ENCODE measurements at places on chromosomes 3 and 15.

GRCh38 chr15:59327942-59328341, 44.7 kb downstream of the MYO1E start:
- no peak for DNase-seq

DNA sequence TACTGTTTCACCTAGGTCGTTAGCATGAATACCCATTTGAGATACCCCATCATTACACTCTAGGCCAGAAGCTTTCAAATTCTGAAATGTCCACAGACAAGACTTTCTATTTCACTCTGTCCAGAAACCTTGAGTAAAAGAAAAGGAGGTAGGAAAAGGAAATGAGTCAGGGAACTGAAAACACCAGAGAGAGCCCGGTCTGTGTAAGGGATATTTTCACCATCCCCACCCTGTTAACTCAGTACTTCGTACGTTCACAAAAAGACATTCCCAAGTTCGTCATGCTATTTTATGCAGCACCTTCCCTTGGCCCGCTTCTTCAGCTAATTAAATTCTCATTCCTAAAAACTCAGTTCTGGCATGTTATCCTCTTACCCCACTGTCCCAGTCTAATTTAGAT, 89.4 kb upstream of the SOX2 start:
- no peak for DNase-seq

DNA sequence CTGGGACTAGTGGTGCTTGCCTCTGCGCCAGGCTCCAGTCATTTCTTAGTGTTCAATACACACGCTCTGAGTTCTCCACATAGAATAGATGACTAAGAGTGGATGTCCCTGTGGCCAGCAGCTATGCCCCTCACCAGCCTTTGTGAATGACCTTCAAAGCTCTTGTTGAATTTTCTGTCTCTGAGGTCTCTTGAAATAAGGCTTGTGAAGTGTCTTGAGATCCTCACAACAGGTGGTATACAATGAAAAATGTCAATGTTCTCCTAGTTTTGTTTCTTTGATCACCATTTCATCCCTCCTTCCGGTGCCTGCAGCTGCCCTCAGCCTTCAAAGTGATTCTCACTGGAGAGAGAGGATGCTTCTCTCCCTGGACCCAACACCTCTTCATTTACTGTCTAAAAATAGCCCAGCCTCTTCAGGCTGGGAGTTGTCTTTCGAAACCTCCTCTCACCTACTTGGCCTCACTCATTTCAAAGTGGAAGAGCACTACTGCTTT, 5.4 kb downstream of the MAPKBP1 start:
- no peak for DNase-seq

- no peak for DNase-seq
Observed at GRCh38 chr3:27046351-27046750, 322.8 kb downstream of the NEK10 start.

GRCh38 chr3:195219351-195220230, 51.4 kb downstream of the XXYLT1 start:
- no peak for DNase-seq

DNA sequence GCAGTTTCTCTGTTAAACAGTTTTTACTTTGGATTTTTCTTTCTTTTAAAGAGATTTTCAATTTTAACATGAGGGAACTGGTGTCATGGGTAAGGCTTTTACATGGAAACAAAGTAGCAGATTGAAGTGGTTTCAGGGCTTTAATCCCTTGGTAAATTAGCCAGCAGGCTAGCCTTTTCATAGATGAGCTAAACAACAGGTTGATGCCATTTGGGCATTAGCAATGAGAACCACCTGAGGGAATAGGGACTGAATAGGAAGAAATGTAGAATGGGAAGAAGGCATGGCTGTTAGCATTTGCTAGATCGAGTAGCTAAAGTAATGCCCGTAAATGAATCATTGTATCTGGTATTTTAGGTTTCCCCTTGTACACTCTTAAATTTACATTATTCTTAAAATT, 165.5 kb upstream of the MLF1 start:
- DNase-seq: no peak

DNA sequence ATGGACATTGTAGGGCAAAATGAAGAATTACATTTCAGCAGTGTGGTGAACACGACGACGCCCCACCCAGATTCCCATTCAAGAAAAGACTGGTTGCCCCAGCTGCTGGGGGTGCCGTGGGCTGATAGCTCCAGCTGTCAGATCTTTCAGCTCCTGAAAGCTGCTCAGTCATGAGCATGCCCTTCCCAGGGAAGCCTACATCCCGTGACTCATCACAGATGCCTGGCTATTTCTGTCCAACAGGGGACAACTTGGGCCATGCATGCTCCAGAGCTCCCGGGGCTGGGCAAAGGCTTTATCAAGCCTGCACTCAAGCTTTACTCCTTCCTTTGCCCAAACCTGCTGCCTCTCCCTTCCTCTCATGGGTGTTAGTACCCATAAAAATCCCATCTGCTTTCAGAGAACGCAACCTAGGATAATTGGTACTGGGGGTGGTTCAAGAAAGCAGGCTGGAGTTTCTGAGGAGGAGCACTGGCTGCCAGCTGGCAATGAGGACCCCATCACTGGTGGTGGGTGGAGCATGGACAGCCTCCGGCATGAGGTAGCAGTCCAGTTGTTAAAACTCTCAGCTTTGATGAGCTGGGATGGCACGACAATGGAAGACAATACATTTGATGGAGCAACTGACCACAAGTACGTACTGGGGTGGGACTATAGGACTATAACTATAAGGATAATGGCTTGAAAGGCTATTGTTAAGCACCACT, 16.4 kb upstream of the ST8SIA2 start:
- DNase-seq: no peak

- no peak for DNase-seq
Observed at GRCh38 chr3:181292984-181293383, 303.4 kb upstream of the DNAJC19 start.

GRCh38 chr3:112298781-112299180, 4.8 kb upstream of the SLC9C1 start:
- no peak for DNase-seq

GRCh38 chr15:95261546-95261945, 1030.2 kb downstream of the MCTP2 start:
- DNase-seq: no peak

DNA sequence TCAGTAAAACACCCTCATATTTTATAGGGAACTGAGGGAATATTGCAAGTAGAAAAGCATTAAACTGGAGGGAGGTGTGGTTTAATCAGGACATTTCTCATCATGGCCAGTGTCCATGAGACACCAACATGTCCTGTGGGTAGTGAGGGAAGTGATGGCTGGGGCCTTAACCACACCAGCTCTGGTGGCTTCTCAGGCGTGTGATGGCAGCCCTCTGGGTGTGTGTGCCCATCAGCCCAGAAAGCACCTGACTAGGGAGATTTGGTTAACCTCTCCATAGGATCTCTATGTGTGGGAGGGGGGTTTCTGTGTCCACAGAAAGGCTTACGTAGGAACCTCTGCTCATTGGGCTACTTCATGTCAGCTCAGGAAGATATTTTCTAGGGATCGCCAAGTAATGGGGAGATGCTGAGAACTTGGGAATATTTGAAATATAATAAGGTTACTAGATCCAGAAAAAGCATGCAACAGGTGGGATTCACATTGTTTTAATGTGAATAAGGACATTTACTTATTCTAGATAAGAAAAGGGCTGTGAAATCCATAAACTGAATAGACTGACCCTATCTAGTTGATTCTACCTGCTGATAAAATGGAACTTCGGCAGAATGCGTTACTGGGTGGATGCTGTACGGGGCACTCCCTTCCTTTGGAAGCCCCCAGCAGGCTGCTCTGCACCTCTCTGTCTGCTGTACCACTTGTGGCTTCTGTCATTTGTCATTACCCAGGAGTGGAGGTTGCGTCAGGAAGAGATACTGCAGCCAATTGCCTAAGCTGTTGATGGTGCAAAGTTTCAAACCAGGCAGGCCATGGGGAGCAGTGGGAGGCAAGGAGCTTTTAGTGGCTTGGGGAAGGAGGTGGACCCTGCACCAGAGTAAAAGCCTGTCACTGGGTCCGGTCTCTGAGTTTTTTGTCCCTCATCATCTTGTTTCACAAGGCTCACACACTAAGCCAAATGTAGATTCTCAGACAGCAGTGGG, 21.5 kb downstream of the PDHB start:
- no peak for DNase-seq

DNA sequence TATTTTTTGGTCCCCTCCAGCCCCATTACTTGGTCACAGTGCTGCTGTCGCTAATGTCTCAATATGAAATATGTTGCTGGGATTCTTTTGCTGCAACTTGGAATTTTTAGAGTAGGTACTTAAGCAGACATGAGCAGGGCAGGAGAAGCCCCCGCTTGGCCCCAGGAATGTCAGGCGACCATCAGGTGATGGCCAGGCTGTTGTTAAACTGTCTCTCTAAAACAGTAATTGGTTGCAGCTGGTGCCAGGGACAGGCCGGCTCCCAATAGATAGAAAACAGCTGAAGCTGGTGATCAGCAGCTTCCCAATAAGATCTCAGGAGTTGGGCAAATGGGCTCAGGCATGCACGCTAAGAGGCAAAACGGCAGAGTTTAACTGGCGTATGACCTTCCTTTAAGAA, 329.9 kb upstream of the TBL1XR1 start:
- no peak for DNase-seq

DNA sequence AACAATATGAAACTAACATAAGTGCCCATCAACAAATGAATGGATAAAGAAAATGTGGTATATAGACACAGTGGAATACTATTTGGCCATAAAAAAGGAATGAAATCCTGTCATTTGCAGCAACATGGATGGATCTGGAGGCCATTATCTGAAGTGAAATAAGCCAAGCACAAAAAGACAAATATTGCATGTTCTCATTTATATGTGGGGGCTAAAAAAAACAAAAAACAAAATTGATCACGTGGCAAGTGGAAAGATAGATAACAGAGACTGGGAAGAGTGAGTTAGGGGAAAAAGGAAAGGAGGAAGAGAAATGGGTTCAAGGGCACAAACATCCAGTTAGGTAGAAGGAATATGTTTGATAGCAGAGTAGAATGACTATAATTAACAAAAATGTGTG, 155.9 kb upstream of the BHLHE40 start:
- no peak for DNase-seq

DNA sequence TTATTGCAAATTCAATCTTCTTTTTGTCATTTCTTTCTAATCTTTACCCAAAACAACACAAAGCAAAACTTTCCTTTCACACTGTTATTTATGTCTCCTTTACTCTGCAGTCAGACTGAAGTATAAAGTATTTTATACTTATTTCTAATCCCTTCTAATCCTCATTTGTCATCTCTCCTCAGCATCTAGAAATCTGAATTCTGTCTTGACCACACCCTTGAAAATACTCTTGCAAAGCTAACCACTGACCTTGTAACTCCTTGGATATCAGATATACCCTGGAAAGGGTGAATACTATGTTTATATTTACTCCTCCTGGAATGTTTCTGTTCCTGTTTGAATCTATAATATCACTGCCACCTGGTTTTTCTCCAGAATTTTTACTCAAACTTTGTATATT, 481.1 kb downstream of the ZNF385D start:
- DNase-seq: no peak

DNA sequence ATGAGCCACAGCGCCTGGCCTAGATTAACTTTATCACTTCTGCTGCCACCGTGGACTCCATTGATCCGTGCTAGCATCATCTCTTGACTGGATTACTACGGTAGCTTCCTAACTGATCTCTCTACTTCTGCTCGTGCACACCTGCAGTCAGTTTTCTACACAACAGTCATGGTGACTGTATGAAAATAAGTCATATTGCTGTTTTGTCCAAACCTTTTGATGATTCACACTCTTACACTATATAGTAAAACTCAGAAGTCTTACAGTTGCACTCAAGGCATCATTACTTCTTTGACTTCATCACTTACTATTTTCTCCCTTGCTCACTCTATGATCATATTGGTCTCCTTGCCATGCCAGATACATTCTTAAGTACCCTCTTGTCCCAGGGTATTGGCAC, 10.1 kb downstream of the PDCD6IP start:
- DNase-seq: no peak

GRCh38 chr15:90560229-90560776, 30.6 kb downstream of the CRTC3 start:
- no peak for DNase-seq

GRCh38 chr3:42836150-42837123, 27.2 kb downstream of the ACKR2 start:
- no peak for DNase-seq

GRCh38 chr3:37814547-37814946, 47.1 kb upstream of the CTDSPL start:
- DNase-seq: no peak

- no peak for DNase-seq
Observed at GRCh38 chr15:70147778-70148177, 50.1 kb upstream of the TLE3 start.

- no peak for DNase-seq
Observed at GRCh38 chr3:151213151-151213550, 10.1 kb upstream of the GPR171 start.

GRCh38 chr3:184874709-184875644, 63.0 kb downstream of the VPS8 start:
- no peak for DNase-seq

- DNase-seq: no peak
Observed at GRCh38 chr15:48283396-48284145, 47.7 kb upstream of the DUT start.

DNA sequence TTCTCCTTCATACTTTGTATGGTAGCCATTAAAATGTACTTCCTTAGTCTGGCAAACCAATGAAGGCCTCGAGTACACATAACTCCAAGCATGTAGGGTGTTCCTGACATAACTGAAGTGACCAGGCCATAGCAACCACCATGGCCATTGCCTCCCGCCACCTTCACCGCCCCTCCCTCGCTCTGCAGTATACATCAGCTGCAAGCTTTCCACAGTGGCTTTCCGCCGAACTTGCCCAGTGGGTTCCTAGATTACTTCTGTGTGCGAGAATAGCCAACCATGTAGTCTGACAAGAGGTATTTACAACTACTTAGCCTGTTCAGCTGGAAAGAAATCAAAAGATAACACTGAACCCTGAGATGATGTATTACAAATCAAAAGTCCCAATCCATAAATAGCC, 3.4 kb upstream of the CTNNB1 start:
- DNase-seq: no peak

DNA sequence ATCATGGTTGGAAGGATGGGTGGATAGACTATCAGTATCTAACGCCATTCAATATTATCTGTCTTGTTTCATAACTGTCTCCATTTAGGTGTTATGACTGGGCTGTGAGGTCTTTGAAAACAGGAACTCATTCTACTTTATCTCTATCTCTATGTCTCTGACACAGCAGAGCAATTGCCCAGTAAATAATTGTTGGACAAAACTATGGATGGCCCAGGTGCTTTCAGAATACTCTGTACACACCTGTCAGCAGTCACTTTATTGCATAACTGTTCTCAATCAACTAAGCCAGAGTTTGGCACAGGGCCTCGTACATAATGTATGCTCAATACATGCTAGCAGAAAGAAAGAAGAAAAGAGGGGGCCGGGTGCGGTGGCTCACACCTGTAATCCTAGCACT, 210.3 kb downstream of the OPA1 start:
- no peak for DNase-seq

- no peak for DNase-seq
Observed at GRCh38 chr15:23687143-23687470, at the start of gene NDN. NDN (minus strand) TSS chr15:23687305; CDS start chr15:23687217, 88 bp downstream.

DNA sequence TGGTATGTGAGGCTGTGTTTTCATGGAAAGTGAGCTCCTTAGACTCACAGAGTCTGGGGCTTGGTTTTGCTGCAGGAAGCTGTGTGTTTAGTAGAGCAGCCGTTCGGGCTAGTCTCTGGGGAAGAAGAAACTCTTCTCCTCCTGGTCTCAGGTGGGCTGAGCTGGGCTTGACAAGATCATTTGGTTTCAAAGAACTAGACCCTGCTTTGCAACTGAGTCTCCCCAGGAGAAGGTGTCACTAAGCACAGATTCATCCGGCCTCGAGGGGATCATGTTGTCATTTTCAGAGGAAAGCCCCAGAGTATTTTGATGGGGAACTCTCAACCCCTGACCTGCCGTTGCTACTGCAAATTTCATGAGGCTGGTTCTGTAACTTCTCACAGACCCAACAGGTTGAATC, 188.5 kb downstream of the FAM43A start:
- DNase-seq: no peak
